Stimulated activated CD4-positive, alpha-beta T cell treated with anti-CD3 and anti-CD28 coated beads, Interleukin-15, amount 100 ng/mL, for 1 hour (primary cell): ENCODE measurements at places on chromosomes 2 and 18.

DNA sequence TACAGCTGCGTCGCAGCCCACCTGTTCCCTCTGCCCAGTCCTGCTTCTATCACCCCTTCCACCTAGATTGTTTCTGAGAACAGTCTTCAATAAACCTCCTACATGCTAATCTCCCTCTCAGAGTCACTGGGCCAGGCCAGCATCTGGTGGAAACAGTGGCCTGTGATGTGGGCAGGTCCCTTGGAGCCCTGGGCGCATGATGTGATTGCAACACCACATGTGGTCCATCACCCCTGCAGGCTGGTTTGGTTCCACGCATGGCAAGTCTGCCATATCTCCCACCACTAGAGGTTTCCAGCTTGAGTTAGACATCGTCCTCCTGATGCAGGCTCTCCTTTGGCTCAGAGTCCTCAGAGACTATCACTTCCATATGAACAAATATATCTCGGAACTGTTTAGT is 83.5 kb downstream of the PRKCE start:
- no peak for DNase-seq

GRCh38 chr2:3176869-3177255 is 200.8 kb downstream of the EIPR1 start:
- DNase-seq: no peak

- no peak for DNase-seq
Observed at GRCh38 chr2:237980087-237980486, 13.3 kb downstream of the UBE2F start.

DNA sequence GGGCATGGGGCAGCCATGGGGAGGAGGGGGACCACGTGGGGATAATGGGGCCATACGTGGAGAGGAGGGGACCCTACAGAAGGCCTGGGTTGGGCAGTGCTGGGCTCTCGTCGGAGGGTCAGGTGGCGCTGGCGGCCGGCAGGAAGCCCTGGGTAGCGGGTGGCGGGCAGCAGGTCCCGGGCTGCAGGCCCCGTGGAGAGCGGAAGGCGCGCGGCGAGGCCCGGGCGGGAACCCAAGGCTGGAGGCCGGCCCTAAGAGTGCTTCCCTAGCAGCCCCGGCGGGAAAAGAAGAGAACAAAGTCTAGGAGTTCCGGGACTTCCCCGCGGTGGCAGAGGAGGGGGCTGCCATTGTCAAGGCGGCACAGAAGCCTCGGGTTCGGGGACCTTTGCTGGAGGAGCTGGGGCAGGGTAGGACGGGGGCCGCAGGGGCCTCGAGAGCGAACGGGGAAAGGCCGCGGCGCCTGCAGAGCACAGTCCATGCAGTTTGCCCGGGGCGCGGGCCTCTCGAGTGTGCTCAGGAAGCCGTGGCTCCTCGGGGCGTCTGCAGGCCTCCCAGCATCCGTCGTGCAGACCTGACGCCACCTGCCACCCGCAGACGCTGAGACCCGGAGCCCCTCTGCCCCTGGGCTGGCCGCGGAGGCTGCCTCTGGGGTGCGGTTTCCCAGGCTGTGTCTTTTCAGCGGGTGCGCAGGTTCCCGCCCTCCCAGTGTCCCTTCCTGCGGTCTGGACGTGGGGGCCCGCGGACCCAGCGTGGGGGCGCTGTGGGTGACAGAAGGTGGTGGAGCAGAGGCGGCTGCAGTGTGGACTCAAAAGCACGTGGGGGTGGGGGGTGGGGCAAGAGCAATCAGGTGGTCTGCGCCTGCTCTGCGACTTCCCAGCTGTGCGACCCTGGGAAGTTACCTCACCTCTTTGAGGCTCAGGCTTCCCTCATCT is 19.4 kb upstream of the NCL start:
- DNase-seq: peak; percentile 18

DNA sequence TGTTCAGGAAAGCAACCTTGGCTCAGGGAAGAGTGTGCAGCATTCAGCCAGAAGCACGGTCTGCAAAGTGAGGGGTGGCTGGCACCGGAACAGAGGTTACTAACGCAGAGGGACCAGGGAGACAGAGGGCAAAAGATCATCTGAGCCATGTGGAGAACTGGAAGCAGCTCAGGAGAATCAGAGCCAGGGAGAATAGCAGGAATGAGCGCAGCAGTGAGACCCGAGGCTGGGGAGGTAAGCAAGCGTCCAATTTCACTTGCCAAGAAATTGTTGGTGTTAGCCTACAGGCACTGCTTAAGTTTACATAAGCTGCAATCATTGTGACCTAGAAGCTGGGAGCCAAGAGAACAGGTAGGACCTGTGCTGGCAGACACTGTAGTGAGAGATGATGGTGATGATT is 372.6 kb upstream of the POU3F3 start:
- no peak for DNase-seq

DNA sequence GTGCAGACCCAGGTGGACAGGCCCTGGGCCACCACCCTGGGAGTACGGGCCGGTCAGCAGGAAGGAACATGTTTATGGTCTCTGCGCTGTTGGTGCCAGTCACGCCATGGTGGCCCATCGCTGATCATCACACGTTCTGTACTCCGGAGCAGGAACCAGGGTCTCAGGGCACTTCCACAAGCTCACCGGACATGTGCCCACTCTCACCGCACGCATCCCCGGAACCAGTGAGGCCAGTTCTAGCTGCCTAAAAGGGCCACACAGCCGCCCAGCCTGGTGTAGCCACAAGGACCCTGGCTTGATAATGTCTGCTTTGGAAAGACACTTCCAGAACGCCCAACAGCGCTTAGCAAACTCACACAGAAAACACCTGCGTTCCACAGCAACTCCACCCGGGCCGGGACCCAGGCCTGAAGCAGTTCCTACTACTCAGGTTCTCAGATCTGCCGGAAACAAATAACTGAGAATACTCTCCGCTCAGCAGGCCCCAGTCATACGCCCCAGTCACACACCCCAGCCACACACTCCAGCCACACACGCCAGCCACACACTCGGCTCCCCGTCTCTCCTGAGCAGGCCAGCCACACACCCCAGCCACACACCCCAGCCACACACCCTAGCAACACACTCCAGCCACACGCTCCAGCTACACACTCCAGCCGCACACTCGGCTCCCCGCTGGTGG is 123.3 kb downstream of the HDAC4 start:
- DNase-seq: no peak

DNA sequence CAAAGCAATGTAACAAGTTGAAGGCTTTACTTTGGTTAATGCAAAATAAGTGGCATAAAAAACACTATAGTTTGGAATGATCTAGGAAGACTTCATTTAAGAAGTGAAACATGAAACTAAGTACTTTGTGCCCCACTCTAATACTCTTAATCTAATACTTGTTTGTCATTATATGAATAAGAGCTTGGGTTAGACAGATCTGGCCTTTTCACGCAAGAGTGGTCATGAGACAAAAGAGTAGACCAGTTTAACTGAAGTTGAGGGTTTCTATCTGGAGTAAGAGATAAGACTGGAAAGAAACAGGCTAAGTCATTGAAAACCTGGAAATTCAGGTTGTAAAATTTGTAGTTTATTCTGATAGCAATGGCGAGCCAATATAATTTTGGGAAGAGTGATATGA is 2.8 kb downstream of the SLC30A6 start:
- DNase-seq: no peak

DNA sequence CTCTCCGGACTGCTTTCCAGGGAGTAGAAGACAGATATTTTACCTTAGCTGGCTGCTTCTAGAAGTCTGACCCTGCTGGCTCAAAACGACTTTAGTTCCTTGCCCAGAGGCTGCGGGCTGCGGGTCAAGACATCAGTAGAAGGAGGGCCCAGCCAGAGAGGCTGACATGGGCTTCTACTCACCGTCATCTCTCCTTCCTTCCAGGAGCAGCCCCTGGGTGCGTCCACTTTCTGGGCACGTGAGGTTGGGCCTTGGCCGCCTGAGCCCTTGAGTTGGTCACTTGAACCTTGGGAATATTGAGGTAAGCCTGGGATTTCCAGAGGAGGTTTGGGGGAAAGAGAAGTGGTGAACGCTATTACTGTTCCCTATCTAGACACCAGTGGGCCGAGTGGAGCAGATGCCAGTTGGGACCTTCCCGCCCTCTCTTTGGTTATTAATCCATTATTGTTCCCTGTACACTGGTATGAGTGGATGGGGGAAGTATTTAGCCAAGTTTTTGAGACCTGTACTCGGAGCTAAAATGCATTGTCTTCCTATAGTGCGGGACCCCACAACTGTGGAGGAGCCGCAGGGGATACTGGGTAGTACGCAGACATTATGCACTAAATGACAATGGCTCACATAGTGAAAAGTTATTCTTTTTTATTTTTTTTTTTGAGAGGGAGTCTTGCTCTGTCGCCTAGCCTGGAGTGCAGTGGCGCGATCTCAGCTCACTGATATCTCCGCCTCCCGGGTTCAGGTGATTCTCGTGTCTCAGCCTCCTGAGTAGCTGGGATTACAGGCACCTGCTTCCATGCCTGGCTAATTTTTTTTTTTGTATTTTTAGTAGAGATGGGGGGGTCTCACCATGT is 26.3 kb upstream of the CASP8 start:
- no peak for DNase-seq

DNA sequence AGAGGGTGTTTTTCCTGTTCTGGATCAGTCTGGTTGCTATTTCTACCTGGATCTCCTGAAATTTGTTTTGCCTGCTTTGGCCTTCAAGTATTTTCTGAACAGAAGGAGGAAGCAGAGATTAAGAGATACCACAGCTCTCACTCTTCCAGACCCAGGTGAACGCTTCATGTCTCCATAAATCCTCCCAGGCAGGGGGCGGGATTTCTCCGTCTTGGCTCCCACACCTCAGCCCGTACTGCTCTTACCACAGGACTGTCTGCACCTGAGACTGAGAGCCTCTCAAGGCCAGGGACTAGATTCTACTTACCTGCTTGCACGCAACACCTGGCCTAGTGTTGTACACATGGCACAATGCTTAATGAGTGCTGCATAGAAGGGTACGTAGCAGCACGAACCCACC is 59.9 kb upstream of the LRPPRC start:
- no peak for DNase-seq

- DNase-seq: no peak
Observed at GRCh38 chr2:142878031-142878678, 691 bp downstream of the KYNU start.

GRCh38 chr2:184598002-184598315 is 370 bp upstream of the ZNF804A start:
- no peak for DNase-seq

- DNase-seq: no peak
Observed at GRCh38 chr2:129004485-129004884, 685.8 kb upstream of the HS6ST1 start.

DNA sequence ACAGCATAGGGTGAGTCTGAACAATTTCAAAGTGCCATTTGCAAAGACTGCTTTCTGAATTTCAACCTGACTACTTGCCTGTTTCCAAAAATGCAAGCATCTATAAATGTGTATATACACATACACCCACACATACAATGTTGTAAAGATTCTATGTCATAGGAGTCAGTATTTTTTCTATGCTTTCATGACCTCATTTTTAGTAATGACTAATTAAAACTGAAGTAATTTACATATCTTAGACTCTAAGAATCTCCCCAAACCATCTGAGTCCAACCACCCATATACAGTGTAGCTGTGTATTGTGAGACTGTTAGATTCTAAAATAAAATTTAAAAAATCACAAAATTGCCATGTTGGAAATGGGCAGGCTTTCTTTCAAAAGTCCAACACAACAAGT is 162.0 kb upstream of the STK17B start:
- DNase-seq: no peak

DNA sequence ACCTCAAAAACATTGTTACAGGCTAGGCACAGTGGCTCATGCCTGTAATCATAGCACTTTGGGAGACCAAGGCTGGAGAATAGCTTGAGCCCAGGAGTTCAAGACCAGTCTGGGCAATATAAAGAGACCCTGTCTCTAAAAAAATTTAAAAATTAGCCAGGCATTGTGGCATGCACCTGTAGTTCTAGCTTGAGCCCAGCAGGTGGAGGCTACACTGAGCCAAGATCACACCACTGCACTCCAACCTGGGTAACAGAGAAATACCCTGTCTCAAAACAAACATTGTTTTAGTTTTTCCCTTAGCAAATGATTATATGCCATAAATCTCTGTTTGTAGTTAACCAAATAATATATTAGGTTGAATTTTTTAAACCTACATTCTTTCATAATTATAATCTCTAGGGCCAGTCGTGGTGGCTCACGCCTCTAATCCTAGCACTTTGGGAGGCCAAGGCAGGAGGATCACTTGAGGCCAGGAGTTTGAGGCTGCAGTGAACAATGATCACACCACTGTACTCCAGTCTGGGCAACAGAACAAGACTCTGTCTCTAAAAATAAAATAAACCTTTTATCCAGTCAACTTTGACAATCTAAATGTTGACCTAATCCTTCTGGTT is 13.3 kb upstream of the CYP20A1 start:
- DNase-seq: no peak

DNA sequence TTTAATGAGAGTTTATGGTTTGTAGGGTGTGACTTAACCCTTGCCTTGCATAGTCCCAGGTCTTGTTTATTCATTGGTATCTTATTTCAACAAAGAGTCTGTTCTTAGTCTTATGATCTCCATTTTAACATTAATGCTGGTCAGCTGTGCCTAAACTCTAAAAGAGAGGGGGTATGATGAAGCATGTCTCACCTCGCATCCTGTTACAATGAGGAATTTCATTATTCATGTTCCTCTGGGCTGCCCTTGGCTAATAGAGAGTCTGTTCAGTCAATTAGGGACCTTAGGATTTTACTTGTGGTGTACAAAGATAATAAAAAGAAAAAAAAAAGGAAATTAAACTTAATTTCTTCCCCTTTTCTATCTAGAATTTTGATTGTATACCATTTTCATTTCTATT is 831.9 kb upstream of the CDH2 start:
- DNase-seq: no peak

GRCh38 chr2:64359892-64360657 is 93.9 kb upstream of the LGALSL start:
- no peak for DNase-seq

DNA sequence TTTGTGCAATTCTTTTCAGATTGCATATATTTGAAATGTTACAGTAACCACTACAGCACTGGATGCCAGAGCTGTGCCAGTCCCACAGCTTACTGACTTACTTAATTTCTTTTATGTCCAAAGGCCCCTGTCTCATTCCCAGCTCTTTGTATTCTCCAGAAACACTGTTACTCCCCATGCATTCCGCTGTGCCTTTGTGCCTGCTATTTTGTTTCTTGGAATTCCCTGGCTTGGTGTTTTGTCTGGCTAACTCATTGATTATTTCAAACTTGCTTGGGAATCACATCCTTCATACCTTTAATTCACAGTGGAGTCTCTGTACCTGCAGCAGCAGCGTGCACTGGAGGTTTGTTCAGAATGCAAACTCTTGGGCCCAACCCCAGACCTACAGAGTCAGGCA is 601.9 kb upstream of the DDX18 start:
- no peak for DNase-seq

DNA sequence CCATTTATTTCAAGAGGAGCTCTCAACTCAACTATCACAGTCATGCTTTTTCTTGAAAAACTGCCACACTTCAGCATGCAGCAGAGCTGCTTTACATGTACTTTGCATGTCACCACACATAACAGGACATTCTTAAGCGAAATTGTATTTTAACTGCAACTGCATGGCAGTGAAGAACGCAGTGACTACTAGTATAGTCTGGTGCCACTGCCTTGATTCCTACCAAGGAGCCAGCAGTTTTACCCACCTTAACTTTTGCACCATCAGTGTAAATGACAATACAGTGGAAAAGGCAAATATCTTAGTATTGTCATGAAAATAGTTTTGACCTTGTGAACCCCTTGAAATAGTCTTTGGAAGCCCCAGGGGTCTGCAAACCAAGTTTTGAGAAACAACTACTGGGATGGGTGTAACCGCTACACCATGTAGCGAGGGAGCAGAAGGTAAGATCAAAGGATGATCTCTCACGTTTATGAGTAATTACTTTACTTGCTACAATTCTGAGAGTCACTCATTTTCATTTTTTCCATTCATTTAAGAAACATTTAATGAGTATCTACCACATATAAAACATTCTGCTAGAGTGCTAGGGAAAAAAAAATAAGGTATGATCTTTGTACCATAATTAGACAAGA is 32.3 kb upstream of the MPP4 start:
- no peak for DNase-seq
